ENCODE measurements at places on chromosomes 5 and 9. TPM values are rescaled to one million over a fixed set of nuclear protein-coding genes. Genes with fewer than 3 reads are reported as not detected.

Gene C1QTNF2
- not detected for total RNA-seq

Gene SPAG8
- 1.4 TPM for total RNA-seq

Gene MYO10
- total RNA-seq = not detected

Gene NOL6
- total RNA-seq = 43.1 TPM

Gene RC3H2
- total RNA-seq = 49.7 TPM

Gene FOXD4L5
- 0.23 TPM for total RNA-seq

Gene FRMD3
- 0.33 TPM for total RNA-seq

Gene HAVCR2
- total RNA-seq = 51.9 TPM

GRCh38 chr9:9395539-9395938 lies 1217.3 kb downstream of the PTPRD start:
- H3K4me1 ChIP-seq = no peaks in the 10 kb centered on the region
- DNase-seq = no peak
- no peak overlapping the region for H3K27ac ChIP-seq
- H3K27me3 ChIP-seq = no peaks in the 10 kb centered on the region

- H3K27me3 ChIP-seq = peaks cover 11% of the 10 kb centered on the region
- H3K27ac ChIP-seq = no peak overlapping the region
- no peaks in the 10 kb centered on the region for H3K36me3 ChIP-seq
- H3K4me1 ChIP-seq = no peaks in the 10 kb centered on the region
- DNase-seq = no peak
Measured at GRCh38 chr5:6475626-6476312, 27.1 kb downstream of the UBE2QL1 start.

DNA sequence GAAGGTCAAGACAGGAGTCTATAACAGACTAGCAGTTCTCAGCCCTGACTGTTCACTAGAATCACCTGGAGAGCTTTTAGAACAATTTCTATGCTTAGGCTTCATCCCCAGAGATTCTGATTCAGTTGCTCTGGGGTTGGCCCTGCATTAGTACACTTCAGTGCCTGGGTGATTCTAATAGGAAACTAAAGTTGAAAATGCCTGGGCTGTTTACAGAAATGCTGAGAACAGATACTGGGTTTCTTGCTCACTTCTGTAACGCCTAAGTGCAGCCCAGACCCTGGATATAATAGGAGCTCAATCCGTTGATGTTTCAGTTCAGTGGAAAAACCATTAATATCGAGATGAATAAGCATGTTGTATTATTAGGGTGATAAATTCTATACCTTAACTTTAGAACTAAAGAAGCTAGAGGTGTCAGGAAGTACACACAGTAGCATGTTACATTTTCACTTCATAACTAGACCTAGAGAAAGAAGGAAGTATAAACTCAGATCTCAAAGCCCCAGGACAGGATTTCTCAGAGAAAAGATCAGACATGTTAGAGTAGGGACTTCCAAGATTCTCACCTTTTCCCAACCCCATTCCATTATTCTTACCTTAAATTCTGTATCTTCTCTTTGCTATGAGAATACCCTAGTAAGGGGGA lies 20.4 kb downstream of the HAVCR2 start:
- H3K36me3 ChIP-seq = peaks cover 71% of the 10 kb centered on the region
- no peaks in the 10 kb centered on the region for H3K4me1 ChIP-seq
- H3K27ac ChIP-seq = no peak overlapping the region
- no peak overlapping the region for H3K4me3 ChIP-seq
- no peaks in the 10 kb centered on the region for H3K27me3 ChIP-seq
- no peak for DNase-seq

DNA sequence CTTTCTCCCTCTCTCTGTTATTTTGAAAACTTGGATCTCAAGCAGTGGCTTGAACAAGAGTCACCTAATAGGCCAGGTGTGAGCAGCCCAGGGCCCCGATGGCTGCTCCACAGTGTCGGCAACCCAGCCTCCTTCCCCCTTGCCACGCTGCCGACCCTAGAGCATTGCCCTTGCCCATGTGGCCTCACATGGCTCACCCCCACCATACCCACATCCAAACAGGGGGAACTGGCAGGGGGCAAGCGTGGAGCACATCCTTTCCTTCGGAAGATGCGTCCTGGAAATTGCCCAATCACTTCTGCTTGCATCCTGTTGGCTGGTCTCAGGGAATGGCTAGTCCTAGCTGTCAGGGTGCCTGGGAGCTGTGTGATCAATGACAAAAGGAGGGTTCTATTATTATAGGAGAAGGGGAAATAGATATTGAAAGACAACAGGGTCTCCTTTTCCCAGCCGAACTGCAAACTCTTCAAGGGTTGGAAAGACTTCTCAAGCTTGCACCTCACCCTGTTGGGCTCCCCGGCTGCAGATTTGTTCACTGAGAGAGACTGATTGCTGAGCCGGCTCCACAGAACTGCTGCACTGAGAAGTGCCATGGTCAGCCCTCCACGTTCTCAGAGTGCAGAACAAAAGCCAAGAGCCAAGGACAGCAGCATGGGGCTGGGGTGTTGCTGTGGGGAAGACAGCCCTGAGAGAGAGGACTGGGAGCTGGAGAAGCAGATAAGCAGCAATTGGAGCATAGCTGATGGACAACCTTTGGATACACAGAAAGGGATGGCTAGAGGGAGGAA lies 8.3 kb upstream of the TIFAB start:
- peaks cover 53% of the 10 kb centered on the region for H3K27me3 ChIP-seq
- no peak for DNase-seq
- no peaks in the 10 kb centered on the region for H3K36me3 ChIP-seq
- no peak overlapping the region for H3K4me3 ChIP-seq
- no peaks in the 10 kb centered on the region for H3K4me1 ChIP-seq

GRCh38 chr9:36218411-36218901 lies 27.7 kb downstream of the CLTA start:
- H3K4me3 ChIP-seq = peak overlapping the region; percentile 23
- H3K36me3 ChIP-seq = peaks cover 65% of the 10 kb centered on the region
- peaks cover 48% of the 10 kb centered on the region for H3K4me1 ChIP-seq
- H3K27me3 ChIP-seq = no peaks in the 10 kb centered on the region

DNA sequence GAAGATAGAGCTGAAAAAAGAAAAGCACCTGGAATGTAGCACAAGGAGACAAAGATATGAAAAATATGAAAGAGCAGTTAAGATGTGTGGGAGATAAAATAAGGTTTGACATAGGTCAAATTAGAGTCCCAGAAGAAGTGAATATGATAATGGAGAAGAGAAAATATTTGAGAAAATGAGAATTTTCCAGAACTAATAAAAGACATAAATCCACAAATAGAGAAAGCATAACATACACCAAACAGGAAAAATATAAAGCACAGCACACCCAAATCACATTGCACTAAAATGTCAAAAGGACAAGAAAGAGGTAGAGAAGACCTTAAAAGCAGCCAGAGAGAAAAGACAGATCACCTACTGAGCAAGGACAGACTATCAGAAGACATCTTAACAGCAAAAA lies 43.4 kb downstream of the IPPK start:
- no peak overlapping the region for H3K4me3 ChIP-seq
- H3K27ac ChIP-seq = no peak overlapping the region
- peaks cover 42% of the 10 kb centered on the region for H3K36me3 ChIP-seq
- peaks cover 3% of the 10 kb centered on the region for H3K4me1 ChIP-seq

All from activated CD8-positive, alpha-beta memory T cell treated with anti-CD3 and anti-CD28 coated beads, Interleukin-2, amount 10 ng/mL, durations not matched to agents 7 days and 5 days (primary cell).